Ecto neural progenitor cell (in vitro differentiated cells): ENCODE measurements at places on chromosomes 7 and 10.

DNA sequence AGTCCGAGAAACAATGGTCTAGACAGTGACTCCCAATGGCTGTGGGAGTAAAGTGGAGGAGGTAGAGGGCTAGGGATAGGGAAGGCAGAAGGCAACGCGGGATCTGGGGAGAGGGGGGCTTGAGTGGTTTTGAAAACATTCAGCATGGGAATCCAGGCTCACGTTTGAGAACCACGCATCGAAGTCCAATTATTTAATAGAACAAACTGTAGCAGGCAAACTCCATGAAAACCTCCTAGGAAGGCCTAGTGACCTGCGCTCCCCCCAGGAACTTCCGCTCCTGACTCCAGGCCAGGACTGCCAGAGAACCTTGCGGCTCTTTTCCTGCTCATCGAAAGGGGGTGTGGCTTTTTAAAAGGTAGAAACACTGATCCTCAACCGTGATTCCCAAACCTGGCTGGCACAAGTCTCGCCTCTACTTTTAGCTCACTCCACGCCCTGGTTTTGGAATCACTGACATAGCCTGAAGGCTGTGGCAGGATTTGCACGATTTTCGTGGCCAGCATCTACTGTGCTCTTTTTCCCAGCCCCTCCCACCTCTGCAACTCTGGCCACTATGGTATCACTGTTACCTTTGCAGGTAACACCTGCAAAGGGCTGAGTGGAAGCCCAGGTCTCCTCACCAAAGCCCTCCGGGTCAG lies 43.4 kb downstream of the MYOF start:
- DNase-seq: peak; percentile 73

GRCh38 chr7:15602236-15602635 lies 40.4 kb upstream of the AGMO start:
- no peak for DNase-seq

GRCh38 chr7:132739271-132739955 lies 163.1 kb upstream of the PLXNA4 start:
- DNase-seq: no peak

DNA sequence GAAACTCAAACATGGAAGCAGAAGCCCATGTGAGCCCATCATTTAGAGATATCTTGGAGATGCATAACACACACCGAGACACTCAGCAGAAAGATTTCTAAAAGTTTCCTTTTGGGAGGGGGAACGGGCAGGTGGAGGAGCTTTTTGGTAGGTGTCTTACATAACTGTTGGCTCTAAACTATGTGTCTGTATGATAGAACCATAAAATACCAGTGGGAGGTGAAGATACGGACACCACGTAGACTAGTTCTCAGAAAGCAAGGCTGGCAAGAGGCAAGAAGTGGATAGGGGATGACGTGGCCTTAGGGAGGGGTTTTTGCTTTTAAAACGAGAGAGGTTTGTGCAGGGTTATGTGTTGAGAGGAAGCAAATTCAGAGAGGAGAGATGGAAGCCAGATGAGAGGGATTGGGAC lies 36.5 kb downstream of the IL15RA start:
- DNase-seq: no peak

- DNase-seq: peak; percentile 57
Observed at GRCh38 chr7:48299580-48300169, 128.4 kb downstream of the ABCA13 start.

- peak; percentile 80 for DNase-seq
Observed at GRCh38 chr7:105643384-105643783, 62.1 kb upstream of the EFCAB10 start.

DNA sequence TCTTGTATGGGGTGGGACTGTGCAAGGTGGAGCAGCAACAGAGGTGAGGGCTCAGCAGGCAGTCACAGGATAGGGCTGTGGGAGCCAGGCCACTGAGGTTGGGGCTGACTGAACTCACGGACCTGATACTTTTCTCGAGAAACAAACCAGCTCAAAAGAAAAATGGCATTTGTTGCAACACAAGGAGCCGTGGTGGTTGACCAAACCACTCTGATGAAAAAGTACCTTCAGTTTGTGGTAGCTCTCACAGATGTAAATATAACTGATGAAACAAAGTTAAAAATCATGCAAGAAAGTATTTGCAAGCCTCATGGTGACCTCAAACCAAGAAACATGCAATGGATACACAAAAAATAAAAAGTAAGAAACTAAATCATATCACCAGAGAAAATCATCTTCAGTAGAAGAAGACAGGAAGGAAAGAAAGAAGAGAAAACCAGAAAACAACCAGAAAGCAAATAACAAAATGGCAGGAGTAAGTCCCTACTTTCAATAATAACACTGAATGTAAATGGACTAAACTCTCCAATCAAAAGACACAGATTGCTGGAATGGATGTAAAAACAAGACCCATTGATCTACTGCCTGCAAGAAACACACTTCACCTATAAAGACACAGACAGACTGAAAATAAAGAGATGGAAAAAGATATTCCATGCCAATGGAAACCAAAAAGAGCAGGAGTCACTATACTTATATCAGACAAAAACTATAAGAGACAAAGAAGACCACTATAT lies 48.9 kb upstream of the DUSP5 start:
- no peak for DNase-seq

GRCh38 chr7:108467391-108467790 lies 11.2 kb upstream of the NRCAM start:
- no peak for DNase-seq

DNA sequence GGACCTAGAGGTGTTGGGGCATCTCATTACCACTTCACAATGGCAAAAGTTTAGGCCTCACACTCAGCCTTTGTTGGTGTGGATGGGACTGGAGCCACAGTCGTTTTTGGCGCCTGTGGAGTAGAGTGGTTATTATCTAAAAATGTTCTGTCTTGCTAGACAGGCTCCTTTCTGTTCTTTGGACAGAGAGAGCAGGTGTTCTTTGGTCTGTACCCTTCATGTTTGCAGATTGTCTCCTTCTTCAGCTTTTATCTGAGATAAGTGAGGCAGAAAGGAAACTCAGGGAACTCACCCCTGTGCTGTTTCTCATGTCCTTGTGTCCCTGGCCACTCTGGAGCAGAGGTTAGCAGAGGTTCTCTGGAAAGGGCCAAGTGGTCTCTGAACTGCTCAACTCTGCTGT lies 103.7 kb downstream of the CCNY start:
- no peak for DNase-seq

GRCh38 chr7:2402687-2403013 lies 761 bp upstream of the CHST12 start:
- no peak for DNase-seq

DNA sequence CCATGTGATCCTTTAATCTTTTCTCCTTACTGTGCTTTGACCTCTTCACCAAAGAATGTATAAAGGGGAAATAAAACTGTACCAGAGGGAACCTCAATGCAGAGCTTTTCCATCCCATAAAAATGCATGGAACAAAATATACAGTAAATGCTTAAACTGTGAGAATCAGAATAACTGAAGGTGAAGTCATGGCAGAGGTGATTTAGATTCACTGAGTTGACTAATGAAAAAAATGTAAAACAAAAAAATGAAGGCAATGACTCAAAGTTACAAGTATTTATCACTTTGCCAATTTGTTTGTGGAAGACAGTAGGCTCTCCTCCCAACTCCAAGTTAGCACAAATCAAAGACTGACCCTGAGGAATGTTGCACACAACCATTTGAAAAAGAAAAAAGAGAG lies 1331.6 kb upstream of the SORCS1 start:
- DNase-seq: no peak

DNA sequence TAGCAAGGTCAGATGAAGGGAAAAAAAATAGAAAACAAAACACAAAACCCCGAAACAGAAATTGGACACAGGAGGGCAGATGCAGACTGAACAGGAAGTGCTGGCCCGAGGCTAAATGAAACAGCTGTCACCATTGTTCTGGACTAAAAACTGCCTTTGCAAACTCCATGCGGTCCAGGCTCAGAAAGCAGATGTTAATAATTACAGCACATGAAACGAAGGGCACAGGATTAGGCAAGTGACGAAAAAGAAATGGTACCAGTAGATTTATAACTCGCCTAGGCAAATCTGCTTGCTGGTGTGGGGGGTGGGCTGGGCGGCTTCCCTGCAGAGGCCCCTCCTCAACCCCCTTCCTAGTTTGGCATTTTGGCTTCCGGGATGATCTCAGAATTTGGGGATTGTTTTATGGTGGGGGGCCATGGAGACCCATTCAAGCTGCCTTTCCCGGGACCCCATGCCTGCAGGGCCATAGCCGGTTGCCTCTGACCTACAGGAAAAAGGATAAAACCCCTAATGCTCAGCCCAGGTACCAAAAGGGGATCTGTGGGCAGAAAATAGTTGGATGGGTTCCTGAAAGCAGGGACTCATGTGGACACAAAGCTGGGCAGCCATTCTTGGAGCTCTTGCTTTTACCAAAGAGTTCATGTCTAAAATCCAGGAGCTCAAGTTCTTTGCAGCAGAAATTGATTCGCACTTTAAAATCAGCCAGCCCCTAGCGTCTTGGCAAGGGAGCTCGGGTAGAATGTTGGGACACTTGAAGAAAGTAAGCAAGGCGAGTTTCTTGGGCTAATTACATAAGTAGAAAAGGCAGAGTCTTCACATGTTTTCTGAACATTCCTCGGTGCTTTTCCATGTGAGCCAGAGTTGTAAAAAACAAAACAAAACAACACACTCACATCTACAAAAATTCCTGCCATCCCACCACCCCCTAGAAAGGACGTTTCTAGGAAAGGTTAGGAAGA lies 39.0 kb upstream of the EMX2 start:
- DNase-seq: no peak

DNA sequence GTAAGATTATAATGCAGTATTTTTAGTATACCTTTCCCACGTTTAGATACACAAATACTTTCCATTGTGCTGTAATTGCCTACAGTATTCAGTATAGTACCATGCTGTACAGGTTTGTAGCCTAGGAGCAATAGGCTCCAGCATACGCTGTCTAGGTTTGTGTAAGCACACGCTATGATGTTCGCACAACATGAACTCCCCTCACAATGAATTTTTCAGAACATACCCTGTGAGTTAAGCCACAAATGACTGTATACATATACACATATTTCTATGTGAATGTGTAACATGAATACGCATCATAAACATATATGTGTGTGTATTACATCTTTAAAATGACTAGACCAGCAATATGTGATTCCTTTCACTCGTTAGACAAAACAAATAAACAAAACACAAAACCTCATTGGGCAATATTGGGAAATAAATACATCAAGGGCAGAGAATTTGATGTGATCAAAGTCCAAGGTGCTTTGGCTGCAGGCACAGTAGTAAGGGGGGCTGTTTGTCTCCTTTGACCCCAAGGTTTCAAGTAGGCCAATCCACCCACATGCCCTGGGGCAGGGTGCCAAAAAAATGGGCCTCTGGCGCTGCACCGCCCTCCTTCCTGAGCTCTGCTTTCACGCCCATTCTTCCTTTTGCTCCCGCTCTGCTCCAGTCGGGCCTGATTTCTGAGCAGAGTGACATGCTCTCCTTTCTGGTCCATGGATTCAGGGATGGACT lies 33.9 kb downstream of the CHN2 start:
- DNase-seq: no peak

DNA sequence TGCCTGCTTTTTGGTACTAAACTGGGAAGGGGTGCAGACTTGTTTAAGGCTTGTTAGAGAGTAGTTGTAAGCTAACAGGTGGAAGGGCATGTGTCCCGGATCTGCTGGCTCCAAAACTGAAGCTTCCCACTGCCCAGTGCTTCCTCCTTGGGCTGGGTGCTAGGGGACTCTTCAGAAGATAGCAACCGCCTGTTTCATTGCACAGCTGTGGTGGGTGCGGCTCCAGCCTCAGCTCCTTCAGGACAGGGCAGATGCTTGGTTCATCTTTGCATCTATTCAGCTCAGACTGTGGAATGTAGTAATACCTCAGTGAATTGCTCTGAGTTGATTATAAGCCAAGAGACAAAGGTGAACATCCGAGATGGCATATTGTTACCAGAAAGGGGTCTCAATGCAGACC lies 527.1 kb downstream of the TYW1 start:
- DNase-seq: no peak

DNA sequence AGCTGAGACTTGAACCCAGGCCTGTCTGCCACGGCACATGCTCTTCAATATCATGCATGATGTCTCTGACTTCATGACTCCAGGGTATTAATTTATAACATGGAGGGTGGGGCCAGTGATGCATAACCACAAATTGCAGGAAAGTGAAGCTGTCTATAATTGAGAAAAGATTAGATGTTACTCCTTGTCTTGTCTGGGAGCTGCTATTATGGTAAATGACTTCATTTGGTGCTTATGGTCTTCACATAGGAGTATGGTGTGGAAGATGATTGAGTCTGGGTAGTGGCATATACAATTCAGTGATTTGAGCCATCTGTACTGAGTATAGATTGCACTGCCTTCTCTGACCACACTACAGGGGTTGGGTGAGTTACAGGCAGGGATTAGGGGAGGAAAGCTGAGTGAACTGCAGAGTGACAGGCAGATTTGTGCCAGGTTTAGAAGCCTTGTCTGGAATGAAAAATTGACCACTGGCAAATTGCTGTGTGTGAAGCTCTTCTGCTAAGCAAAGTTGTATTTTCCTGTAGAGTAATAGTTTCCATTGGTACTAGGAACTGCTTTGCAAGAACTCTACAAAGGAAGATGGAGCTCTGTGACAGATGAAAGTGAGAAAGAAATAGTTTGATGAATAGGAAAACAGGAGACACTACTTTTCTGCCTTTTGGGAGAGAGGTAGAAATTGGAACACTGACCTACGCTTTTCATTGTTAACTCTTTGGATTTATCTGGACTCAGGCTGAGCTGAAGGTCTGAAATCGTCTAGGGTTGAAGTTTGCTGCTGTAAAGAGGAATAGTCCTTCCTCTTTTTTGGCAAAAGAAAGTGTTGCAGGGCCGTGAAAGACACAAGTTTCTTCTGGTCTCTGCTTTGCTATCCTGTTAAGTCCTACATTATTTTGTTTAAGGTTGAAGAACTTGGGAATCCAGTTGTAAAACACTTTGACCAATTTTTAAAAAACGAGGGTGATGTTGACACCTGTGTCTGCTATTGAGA lies 2.7 kb downstream of the SND1 start:
- DNase-seq: no peak

DNA sequence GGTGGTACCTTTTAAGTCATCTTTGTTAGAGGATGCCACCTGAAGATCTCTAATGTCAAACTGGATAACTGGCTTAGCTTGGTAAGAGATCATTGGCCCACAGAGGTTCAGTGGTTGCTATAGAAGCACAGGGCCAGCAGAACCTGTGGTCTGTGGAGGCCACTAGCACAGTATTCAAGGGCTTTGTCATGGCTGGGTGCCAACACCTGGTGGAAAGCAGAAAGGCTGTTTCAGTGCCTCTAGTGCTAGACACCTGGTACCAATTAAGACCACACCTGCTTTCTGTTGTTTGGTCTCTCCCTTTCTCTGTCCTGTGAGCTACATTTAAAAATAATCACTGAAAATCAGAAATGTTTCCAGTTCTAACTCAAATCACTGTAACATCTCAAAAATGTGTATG lies 10.0 kb upstream of the PCGF5 start:
- no peak for DNase-seq

DNA sequence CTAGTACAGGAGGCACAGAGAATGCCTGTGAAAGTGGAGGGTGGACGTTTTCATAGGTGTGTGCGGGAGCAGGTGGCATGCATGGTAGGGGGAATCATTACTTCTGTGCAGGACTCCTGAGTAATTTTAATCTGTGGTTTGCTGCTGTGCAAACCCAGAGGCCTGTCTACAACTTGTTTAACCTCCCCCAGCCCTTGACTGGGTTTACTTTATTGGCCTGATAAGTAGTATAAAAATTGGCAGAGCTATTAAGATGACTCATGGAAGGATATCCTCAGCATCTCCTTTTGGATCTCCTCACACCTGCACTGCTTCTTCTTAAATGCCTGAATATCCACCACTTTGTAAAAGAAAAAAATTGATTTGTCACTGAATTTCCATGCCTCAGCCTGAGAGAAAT lies 104.8 kb downstream of the AUTS2 start:
- DNase-seq: no peak

- no peak for DNase-seq
Observed at GRCh38 chr7:55086413-55087201, 67.8 kb downstream of the EGFR start.

GRCh38 chr7:1283337-1283736 lies 50.7 kb downstream of the UNCX start:
- DNase-seq: no peak
